Right cardiac atrium (tissue), 5 donors: ENCODE measurements at places on chromosomes 5 and 9.

GRCh38 chr5:178583279-178583678 is 6.9 kb downstream of the COL23A1 start:
- DNase-seq = no peak

GRCh38 chr5:37938076-37938852 is 98.4 kb upstream of the GDNF start:
- no peak for DNase-seq

- DNase-seq = no peak
These were observed 134.4 kb downstream of the EBF1 start for GRCh38 chr5:158965334-158965733.

- DNase-seq = no peak
These were observed 17.2 kb upstream of the SIL1 start for GRCh38 chr5:139215107-139215975.

DNA sequence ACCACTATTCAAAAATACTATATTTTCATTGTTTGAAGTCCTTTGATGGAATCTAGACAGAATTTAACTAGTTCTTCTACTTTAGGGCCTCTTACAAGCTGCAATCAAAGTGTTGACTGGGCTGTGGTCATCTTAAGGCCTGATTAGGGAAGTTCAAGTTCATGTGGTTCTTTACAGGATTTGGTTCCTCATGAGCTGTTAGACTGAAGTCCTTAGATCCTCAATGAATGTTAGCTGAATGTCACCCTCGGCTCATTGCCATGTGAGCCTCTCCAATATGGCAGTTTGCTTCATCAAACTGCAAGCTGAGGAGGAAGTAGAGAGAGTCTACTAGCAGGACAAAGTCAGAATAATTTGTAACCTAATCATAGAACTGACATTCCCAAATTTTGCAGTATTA is 135.1 kb downstream of the CSNK1G3 start:
- DNase-seq = no peak

DNA sequence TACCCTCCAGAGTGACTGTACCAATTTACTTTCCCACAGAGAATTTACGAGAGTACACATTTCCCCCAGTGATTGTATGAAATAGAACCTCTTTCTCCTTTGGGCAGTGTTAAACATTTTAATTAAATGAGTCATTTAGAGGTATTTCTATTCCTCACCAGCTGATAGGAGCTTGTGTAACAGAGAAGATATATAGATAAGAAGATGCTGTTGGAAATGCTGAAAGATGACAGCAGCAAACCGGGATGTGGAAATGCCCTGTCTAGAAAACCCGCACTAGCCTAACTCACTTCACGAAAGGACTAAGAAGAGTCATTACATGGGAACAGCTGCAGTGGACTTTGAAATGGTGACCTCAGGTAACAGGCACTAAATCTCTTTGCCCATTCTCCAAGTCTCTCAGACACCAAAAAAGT is 68.3 kb downstream of the LPAR1 start:
- DNase-seq = no peak

GRCh38 chr9:9920425-9921060 is 692.3 kb downstream of the PTPRD start:
- DNase-seq = no peak

DNA sequence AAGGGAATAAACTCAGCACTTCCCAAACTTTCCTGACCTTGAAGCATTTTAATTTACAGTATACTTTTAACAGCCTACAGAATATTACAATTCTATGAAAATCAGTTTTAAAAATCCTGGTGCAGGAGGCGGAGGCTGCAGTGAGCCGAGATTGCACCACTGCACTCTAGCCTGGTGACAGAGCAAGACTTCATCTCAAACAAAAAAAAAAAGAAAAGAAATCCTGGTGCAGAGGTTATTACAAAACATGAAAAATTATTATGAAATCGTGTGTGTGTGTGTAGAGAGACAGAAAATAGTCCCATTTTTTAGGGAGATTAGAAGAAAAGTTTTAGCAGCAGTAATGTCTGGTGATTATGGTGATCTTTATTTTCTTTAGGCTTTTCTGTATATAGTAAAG is 26.9 kb downstream of the GOLPH3 start:
- no peak for DNase-seq

DNA sequence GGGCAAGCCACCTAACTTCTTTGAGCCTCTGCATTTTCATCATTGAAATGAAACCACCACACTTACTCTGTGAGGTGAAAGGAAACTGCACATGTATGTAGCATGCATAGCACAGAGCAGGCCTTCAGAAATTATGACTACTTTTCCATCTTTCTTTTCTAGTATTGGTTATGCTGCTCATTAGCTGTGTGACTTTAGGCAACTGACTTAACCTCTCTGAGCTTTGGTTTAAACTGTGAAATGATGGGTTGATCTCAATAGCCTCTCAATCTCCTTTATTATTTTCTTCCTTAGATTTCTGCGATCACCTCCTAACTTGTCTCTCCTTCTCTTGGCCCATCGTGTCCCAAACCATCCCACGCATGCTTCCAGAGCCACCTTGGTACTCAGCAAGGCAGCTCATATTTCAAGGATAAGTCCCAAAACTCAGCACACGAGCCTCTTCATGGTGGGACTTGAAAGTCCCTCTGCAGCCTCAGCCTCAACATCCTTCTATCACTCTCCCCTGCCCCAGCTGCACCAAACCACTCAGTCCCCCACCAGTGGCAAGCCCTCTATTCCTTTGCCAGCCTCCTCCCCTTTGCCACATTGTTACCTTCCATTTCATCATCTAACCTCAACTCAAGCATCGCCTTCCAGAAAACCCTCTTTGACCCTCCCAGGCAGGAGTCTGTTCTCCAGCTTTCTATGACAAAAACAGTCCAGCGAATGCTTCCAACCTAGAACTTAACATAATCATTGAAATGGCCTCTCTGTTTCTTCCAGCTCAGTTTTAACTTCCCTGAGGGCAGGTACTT is 60.3 kb upstream of the DNAH5 start:
- DNase-seq = no peak

DNA sequence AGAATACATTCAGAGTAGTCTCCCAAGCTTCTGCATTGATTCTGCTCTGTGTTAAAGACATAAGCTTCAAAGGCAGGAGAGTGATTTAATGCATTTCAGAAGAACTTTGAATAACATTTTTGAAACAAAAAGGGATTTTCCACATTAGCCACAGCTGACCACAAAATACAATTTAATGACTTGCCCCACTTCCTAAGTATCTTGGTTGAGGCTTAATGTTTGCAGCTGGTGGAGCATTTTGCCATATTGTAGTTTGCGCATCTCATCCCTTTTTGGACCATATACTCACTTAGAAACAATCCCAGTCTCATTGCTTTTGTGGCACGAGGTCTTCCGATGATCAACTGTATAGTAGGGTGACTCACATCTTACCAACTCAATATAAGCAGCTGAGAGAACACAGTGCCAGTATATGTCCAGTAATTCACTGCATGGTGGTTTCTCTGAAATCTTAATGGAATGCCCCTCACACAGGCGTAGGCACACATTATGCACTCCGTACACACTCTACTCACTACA is 455.8 kb upstream of the PTGER4 start:
- DNase-seq = no peak

- no peak for DNase-seq
These were observed 83.9 kb downstream of the SPOCK1 start for GRCh38 chr5:137415231-137415681.

DNA sequence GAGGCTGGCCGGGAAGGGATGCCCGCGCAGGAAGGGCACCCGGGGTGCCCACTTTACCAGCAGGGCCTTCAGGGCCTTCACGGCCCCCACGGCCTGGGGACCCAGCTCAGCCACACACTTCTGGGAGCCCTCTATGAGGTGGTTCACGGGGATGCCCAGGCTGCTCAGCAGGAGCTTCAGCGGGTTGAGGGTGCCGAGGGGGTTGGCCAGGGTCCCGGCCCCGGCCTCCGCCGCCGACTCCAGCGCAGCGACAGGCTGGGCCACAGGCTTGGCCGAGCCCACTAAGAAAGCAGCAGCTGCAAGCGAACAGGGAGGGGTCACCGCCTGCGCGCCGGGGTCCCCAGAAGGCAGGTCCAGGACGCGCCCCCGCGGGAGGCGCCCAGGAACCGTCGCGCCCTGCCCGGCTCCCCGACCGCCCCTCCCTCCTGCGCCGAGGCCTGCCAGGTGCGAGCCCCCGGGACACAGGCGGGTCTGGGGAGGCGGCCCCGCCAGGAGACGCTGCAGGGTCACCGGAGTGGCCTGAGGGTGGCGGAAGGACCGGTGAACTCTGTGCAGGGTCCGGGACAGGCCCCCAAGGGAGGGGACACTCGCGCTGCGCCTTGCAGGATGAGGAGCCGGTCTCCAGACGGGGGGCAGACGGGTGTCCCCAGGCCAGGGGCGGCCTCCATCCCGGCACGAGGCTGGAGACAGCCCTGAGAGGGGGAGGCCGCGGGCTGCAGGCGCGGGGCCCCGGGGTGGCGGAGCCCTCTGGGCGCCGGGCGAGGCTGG is 572 bp downstream of the SCGB3A1 start:
- no peak for DNase-seq

GRCh38 chr9:3575821-3576220 is 50.0 kb upstream of the RFX3 start:
- no peak for DNase-seq

- peak; percentile 47 for DNase-seq
These were observed 422.2 kb downstream of the NR2F1-AS1 start for GRCh38 chr5:93158841-93159240.

GRCh38 chr5:102277144-102277543 is 18.9 kb downstream of the SLCO4C1 start:
- DNase-seq = no peak
